Stimulated activated CD4-positive, alpha-beta T cell treated with anti-CD3 and anti-CD28 coated beads, Interleukin-1b, Interleukin-23, amount 100 ng/mL, for 1 hour (primary cell): ENCODE measurements at places on chromosomes 11 and 22.

DNA sequence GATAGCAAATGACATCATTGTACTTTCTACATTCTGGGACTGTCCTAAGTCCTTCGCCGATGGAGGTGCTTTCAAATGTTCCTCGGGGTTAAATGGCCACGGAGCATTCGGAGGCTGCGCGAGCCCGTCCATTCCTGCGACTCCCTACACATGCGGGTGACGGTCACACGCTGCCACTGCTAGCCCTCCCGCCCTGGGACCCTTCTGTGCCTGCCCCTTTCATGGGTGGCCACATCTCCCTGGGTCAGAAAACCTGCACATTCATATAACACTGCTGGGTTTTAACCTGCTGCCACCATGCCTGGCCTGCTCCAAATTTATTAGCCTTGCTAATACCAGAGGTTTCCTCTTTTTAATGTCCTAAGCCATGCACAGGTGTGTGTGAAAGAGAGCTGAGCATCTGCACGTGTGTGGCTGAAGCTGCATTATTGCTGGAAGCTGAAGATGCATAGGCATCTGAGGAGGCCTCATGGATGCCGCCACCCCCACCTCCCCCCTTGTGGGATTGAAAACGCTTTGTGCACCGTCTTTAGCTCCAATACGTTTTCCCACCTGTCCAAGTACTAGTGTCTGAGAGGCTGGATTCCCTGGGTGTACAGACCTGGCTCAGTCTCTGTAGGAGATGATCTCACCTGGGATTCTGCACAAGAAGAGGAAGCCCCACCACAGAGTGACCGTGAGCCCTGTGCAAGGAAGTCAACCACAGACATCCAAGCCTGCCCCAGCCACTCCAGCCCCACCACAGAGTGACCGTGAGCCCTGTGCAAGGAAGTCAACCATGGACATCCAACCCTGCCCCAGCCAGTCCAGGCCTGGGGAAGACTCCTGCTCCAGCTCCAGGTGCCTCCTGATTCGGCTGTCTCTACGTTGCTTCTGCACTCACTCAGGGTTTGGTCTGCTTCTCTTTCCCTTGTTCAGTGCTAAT, 626.4 kb downstream of the BRD1 start:
- DNase-seq = no peak

GRCh38 chr22:49238181-49239141, 589.2 kb downstream of the BRD1 start:
- no peak for DNase-seq

DNA sequence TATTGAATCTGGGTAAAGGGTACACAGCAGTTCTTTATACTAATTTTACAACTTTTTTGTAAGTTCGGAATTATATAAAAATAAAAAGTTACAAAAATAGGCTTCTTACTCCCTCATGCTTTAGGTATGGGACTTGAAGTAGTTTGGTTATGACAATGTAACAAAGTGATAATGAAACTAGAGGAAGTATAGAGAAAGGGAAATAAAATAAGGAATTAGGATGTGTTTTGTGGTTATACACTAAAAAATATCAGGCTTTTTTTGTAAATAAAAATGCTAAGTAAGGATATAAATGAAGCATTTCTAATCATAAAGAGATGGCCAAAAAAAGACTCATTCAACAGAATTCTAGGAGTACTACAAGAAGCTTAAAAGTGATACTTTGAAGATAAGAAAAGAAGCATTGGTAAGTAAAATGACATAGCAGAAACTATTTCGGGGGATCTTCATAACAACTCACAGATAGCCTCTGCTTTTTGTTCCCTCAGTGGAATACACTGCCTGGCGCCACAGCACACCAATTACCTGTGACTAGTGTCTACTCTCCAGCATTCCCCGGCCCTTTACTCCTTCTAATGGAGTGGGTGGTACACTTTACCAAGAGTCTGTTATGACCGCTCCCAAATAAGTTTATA, 322.7 kb upstream of the PITPNB start:
- DNase-seq = no peak

- no peak for DNase-seq
Observed at GRCh38 chr11:79062814-79063762, 377.7 kb downstream of the TENM4 start.

GRCh38 chr11:124551189-124551588, 7.7 kb upstream of the OR8B12 start:
- DNase-seq = no peak

DNA sequence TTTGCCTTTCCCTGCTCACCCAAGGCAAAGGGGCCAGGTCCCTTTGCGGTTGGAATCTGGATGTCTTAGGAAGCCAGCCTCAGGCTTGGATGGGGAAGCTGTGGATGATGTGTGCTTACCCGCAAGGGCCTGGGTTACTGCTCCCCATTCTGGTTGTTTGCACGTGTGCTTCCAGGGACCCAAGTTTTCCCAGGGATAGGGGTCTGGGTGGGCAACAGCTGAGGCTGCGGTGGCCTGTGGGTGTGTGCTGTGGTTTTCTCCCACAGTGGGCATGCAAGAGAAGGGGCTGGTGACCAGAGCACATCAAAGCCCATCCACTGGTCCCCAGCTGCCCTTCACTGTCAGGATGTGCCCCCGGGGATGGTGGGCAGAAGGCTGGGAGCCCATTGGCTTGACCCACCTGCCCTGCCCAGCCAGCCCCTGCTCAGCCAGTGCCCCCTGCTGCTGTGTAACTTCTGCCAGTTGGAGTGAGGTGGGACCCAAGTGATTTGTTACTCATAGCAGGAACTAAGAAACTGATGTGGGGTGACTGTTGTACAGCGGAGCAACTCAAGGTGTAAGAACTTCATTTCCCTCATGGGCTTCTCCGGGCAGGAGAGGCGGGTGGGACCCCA, 3.3 kb downstream of the CAPN5 start:
- DNase-seq = no peak

- DNase-seq = no peak
Observed at GRCh38 chr11:416757-417621, 2.2 kb upstream of the SIGIRR start.

- DNase-seq = no peak
Observed at GRCh38 chr11:61828379-61828628, 204 bp downstream of the FADS2 start.

DNA sequence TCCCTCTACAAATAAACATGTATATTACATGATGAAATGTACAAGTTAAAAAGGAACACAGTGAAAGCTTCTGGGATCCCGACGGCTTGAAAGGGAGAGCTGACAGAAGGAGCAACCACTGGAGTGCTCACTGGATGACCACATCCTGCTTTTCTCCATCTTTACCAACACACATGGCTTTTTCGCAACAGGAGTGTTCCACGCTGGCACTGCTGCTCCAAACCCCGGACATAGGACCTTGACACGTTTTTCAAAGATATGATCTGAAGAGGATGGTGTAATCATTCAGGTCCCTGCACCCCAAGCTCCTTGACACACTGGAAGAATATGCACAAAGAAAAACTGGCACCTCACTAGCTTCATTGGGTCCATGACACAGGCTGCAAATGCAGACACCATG, 121.9 kb downstream of the LARGE1 start:
- no peak for DNase-seq

- no peak for DNase-seq
Observed at GRCh38 chr11:133618544-133618943, 86.2 kb upstream of the OPCML start.

GRCh38 chr11:124892750-124893454, 4.8 kb downstream of the ROBO4 start:
- DNase-seq = no peak

DNA sequence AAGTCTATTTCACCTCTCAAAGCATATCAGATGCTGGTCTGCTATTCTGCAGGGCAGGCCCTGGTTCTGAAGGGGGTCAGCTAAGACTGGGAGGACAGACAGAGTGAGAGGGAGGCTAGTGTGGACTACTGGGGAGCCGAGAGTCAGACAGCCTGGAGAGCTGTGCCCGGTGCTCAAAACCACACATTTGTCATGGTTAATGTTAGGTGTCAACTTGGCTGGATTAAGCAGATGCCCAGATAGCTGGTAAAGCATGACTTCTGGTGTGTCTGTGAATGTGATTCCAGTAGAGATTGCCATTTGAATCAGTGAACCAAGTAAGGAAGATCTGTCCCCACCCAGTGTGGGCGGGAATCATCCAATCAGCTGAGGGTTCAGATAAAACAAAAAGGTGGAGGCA, 102.6 kb downstream of the SNX19 start:
- DNase-seq = no peak

DNA sequence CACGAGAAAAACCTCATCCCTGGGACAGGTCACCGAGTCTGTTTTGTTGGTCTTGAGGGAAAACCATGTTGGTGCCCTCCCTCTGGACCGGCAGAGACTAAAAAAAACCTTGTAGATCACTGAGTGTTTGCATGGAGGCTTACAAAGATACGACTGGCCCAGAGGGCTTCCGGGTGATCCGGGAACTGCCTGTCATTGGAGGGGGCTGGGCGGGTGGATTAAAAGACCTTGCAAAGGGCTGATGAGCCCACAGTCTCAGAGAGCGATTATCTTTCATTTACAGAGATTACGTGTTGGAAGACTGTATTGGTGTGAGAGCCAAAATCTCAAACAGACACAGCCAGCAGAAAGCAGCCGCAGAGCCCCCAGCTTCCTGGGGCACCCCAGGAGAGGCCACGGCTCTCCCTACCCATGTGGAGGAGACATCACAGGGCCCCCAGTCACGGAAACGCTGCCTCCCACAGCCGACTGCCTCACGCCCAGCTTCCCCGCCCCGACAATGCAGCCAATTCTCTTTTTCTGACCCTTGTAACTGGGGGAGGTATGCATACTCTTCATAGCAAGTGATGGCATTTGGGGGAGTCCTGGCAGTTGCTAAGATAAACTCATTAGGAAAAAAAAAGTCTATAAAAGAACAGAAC, 426.4 kb downstream of the CTTN start:
- no peak for DNase-seq

- DNase-seq = no peak
Observed at GRCh38 chr11:108804511-108804910, 139.6 kb downstream of the DDX10 start.

- DNase-seq = no peak
Observed at GRCh38 chr22:47290706-47291430, 528.4 kb downstream of the TBC1D22A start.

DNA sequence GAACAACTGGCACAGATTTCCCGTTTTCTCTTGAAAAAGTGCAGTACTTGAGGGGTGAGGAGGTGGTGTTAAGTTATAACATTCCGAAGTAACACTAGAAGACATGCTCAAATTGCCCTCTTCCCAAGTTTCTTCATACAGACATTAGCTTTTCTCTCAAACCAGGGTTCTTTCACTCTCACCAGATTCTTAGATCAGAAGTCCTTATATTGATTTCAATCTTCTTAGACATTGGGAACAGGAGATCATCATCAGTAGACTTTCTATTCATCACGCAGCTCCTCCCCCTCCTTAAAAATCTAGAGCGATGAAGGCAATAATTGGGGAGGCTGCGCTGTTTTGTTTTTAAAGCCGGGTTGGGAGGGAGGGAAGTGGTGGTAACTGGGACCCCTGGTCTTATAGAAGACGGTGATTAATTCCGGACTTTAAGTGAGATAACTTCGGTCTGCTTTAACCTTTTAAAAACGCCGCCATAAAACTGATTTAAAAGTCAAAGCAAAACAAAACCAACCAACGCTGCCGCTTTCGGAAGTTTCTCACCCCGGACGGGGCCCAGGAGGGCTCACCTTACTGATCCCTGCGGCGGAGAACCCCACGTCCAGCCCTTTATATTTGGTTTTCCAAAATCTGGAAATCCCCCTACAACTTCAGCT, 665 bp downstream of the USP28 start:
- DNase-seq = no peak

- DNase-seq = no peak
Observed at GRCh38 chr11:1138097-1138496, 19.7 kb upstream of the MUC5AC start.

- DNase-seq = no peak
Observed at GRCh38 chr11:73292525-73292894, 15.6 kb upstream of the ARHGEF17 start.

DNA sequence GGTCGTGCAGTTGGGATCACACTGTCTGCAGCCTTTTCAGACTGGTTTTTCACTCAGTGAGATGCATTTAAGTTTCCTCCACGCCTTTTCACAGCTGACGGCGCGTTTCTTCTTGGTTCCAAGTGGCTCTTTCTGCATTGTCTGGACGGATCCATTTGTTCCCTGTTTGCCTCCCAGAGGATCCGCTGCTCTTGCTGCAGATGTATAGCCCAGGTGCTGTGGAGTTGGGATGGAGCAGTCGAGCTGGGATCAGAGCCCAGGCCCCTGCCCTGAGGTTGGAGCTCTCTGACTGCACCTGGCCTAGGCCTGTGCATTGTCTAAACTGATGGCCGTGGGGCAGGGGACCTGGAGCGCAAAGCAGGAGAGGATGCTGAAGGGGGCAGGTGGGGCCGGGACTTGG, 51.6 kb downstream of the PARVB start:
- no peak for DNase-seq

GRCh38 chr11:1200611-1201191, 22.2 kb upstream of the MUC5B start:
- DNase-seq = no peak

GRCh38 chr22:36612458-36612857, 83.5 kb upstream of the EIF3D start:
- DNase-seq = no peak

DNA sequence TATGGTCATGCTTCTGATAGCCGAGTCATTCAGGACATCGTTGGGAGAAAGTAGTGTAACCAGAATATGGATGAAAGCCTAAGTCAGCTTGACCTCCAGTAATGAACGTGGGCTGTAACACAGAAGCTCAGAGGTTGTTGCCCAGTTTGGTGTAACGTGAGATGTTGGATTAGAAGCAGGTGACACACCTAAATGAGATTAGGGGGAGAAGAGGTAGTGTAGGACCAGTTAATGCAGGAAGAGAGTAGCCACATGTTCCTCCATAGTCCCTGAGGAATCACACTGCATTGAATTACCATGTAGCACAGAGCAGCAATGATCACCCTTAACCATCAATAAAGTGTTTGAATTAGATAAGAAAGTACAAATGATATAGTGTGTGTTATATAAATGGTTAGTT, 20.4 kb downstream of the FBXO7 start:
- no peak for DNase-seq

DNA sequence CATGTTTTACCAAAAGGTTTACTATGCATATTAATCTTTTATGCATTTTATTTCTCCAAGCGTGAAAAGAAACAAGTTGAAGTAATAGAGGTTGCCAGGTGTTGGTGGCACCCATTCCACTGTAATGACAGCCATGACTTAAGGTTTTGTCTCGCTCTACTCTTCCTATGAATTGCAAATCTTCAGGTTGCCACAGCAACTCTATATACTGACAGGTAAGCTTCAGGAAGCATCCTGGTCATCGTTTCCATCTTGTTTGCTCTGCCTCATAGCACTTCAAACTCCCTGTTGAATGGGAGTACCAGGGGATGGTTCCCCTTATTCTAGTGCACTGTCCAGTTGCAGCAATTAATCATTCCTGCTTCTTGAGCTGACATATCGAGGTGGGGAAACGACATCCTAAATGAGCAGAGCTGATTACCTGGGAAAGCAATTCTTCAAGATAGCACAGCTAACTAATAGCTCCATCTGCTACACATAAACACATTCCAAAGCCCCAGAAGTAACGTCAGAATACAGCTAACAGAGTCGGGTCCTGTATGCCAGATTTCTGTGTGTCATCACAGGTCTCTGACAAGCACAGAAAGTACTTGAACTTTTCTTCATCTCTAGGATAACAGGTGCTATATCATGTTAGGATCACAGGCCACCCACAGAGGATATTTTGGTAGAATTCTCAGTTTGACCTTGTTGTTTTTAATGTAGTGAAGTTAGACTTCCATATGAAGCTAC, 80.3 kb downstream of the CADM1 start:
- DNase-seq = no peak
